Prostate gland (tissue), 2 donors: ENCODE measurements at places on chromosomes 2 and 18. TPM values are rescaled to one million over a fixed set of nuclear protein-coding genes. Genes with fewer than 3 reads are reported as not detected.

Gene ALK
- total RNA-seq, result 0.14 TPM

Gene RAMP1
- 300 TPM for total RNA-seq

Gene LHCGR
- 1.6 TPM for total RNA-seq

Gene FEV
- total RNA-seq, result 1.8 TPM

Gene FOXI3
- 0.40 TPM for total RNA-seq

- H3K4me3 ChIP-seq, result no peak overlapping the region
- DNase-seq, result no peak
- H3K27me3 ChIP-seq, result no peaks in the 10 kb centered on the region
- no peaks in the 10 kb centered on the region for H3K4me1 ChIP-seq
- H3K27ac ChIP-seq, result no peak overlapping the region
These were observed 147.9 kb downstream of the MGAT5 start for GRCh38 chr2:134401789-134402188.

GRCh38 chr2:195364015-195364965 is 292.7 kb upstream of the SLC39A10 start:
- H3K36me3 ChIP-seq, result no peaks in the 10 kb centered on the region
- H3K4me3 ChIP-seq, result no peak overlapping the region
- H3K27ac ChIP-seq, result peak overlapping the region; percentile 28
- no peak for DNase-seq

- H3K27ac ChIP-seq, result no peak overlapping the region
- no peak for DNase-seq
- no peak overlapping the region for H3K4me3 ChIP-seq
- H3K27me3 ChIP-seq, result no peaks in the 10 kb centered on the region
- no peaks in the 10 kb centered on the region for H3K4me1 ChIP-seq
- no peaks in the 10 kb centered on the region for H3K36me3 ChIP-seq
These were observed 18.4 kb upstream of the PIK3C3 start for GRCh38 chr18:41936471-41937134.

- H3K27me3 ChIP-seq, result no peaks in the 10 kb centered on the region
- no peak for DNase-seq
- no peaks in the 10 kb centered on the region for H3K4me1 ChIP-seq
- no peaks in the 10 kb centered on the region for H3K36me3 ChIP-seq
These were observed 28.0 kb upstream of the EFEMP1 start for GRCh38 chr2:55951533-55951932.

DNA sequence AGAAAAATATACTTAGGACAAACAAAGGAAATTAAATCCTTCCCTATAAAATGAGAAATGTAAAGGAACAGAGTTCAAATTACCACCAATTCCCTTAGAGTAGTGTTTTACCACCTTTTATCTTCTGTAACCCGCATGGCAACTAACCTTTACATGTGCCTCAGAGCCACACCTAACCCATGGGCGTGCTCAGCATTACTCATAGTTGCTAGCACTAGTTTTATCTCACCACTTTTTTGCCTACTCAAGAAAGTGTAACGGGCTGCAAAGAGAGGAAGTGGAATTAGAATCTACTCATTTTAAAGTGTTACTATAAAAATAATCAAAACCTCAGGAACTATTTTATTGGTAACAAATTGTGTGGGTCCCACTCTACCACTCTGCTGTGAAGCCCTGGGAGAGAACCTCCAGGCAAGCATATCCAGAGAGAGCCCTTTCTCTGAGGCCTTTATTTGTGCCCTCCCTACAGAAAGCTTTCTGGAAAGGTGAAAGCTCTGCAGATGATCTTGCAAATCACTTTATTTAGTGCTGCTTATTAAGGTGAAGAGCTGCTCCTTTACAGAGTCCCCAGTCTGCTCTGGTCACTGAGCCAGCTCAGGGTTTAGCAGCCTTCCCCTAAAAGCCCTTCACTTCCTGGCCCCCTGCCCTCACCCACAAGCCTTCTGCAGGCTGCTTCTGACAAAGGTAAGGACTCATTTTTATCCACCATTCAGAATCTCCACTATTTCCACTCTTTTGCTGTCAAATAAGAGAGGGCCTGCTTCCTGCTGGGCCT is 98.8 kb downstream of the TRABD2A start:
- H3K4me1 ChIP-seq, result no peaks in the 10 kb centered on the region
- no peaks in the 10 kb centered on the region for H3K36me3 ChIP-seq
- no peak overlapping the region for H3K4me3 ChIP-seq

GRCh38 chr18:63058521-63058920 is 261.0 kb downstream of the BCL2 start:
- H3K27me3 ChIP-seq, result no peaks in the 10 kb centered on the region
- H3K4me1 ChIP-seq, result no peaks in the 10 kb centered on the region
- no peak overlapping the region for H3K4me3 ChIP-seq

DNA sequence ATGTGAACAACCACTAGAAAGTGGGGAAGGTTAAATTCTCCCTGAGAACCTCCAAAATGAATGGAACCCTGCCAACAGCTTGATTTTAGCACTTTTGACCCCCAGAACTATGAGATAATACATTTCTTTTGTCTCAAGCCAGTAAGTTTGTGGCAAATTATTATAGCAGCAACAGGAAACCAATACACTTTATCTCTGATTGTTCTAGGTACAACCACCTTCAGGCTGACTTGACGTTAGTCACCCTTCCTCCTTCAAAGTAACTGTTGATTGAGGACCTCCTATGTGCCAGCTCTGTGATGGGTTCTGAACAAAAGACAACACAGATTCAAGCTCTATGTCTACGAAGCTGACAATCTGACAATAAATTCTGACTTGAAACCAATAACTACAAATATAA is 318.9 kb downstream of the NCKAP5 start:
- no peaks in the 10 kb centered on the region for H3K27me3 ChIP-seq
- no peak overlapping the region for H3K27ac ChIP-seq
- H3K36me3 ChIP-seq, result no peaks in the 10 kb centered on the region
- H3K4me3 ChIP-seq, result no peak overlapping the region
- no peaks in the 10 kb centered on the region for H3K4me1 ChIP-seq

DNA sequence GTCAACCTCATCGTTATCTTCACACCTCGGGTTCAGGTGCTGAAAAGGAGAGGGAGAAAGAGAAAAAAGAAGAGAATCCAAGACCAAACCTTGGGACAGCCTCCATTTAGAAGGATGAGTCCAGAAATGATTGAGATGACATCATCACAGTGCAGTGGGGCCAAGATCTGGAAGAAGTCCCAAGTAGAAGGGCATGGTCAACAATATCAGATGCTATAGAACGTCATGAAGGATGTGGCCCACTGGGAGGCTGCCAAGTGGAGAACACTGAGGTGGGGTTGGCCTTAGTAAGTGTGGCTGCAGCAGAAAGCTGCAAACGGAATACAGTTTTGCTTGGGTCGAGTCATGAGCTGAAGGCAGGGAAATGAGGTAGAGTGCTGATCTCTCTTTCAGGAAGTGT is 91.1 kb upstream of the FZD7 start:
- no peak for DNase-seq
- H3K4me3 ChIP-seq, result no peak overlapping the region
- no peaks in the 10 kb centered on the region for H3K27me3 ChIP-seq
- no peaks in the 10 kb centered on the region for H3K4me1 ChIP-seq

DNA sequence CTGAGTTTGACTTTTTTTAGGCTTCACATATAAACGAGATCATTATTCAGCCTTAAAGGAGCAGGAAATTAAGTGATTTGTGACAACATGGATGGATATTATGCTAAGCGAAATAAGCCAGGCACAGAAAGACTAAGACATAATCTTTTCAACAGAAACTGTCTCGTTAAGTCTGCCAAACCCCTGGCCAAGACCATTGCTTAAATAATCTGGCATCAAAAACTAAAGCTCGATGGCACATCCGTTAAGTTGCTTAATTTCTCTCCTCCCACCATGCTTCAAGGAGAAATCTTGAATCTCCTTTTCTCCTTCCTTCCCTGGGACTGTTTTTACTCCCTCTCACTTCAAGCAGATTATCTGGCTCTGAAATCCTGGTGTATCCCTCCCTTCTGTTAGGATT is 140.3 kb downstream of the GALNT14 start:
- no peak for DNase-seq
- no peaks in the 10 kb centered on the region for H3K36me3 ChIP-seq
- no peaks in the 10 kb centered on the region for H3K27me3 ChIP-seq
- no peak overlapping the region for H3K27ac ChIP-seq

- no peaks in the 10 kb centered on the region for H3K36me3 ChIP-seq
- H3K27me3 ChIP-seq, result no peaks in the 10 kb centered on the region
These were observed 82.4 kb downstream of the DTNB start for GRCh38 chr2:25590921-25591505.

- H3K27me3 ChIP-seq, result no peaks in the 10 kb centered on the region
- no peaks in the 10 kb centered on the region for H3K4me1 ChIP-seq
- H3K36me3 ChIP-seq, result no peaks in the 10 kb centered on the region
- DNase-seq, result no peak
- no peak overlapping the region for H3K27ac ChIP-seq
These were observed 40.7 kb downstream of the ATIC start for GRCh38 chr2:215352602-215353001.

GRCh38 chr2:63740020-63740419 is 101.7 kb upstream of the UGP2 start:
- H3K36me3 ChIP-seq, result no peaks in the 10 kb centered on the region
- no peak for DNase-seq
- H3K4me3 ChIP-seq, result no peak overlapping the region
- H3K27me3 ChIP-seq, result no peaks in the 10 kb centered on the region

DNA sequence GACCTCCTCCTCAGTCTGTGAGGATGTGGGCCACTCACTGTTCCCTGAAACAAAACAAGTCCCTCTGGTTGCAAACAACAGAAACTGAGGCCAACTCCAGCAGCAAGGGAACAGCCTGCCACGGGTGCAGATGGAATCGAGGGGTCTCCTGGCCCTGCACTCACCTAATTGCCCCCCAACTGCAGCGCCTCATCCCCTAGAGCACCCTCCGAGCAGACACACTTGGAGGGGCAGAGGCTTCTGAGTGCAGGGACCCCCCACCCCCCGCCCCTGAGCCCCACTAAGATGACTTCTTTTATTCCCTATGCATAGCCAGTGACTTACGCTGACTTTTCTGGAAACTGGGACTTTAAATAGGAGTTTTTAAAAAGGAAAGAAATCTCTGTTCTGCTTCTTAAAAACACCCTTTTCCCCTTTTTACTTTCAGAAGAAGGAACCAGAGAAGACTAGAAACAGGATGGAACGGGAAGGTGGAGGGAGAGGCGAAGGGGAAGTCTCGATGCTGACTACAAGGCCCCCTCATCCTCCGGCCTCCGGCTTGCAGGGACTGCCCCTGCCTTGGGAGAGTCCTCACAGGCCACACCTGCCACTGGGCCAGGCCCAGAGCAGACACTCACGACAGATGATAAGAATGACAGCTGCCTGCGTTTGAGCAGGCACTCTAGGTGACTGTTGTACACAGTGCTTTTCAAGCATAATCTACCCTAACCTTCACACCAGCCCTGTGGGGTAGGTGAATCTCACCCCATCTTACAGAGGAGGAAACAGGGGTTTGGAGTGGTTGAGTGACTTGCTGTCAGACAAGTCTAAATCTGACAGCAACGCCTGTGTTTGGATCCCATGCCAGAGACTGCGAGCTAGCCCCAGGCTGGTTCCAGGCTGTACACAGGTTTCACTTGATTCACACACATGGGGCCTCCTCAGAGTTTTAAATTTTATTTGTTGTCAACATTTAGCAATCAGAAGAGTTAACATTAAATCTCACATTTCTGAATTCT is 28.2 kb upstream of the BIN1 start:
- no peaks in the 10 kb centered on the region for H3K27me3 ChIP-seq
- H3K27ac ChIP-seq, result no peak overlapping the region

DNA sequence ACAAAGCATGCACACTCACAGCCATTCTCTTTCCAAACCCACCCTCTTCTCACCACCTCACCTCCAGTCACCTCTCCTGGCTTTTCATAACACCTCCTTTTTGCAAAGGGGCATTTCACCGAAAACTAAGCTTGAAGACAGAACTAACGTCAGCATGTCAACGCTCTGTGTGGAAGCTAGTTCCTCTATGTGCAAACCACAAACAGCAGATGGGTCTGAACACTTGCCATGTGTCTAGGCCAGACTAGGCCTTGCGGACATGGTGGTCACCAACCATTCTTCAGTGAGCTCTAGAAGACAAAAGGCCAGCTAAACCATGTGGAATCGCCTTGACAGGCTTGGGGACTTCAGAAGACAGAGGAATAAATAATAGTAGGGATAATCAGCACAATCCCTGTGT is 148.5 kb downstream of the TXNL1 start:
- no peaks in the 10 kb centered on the region for H3K36me3 ChIP-seq
- no peak overlapping the region for H3K27ac ChIP-seq
- H3K27me3 ChIP-seq, result no peaks in the 10 kb centered on the region
- H3K4me1 ChIP-seq, result no peaks in the 10 kb centered on the region
- no peak for DNase-seq
- no peak overlapping the region for H3K4me3 ChIP-seq

DNA sequence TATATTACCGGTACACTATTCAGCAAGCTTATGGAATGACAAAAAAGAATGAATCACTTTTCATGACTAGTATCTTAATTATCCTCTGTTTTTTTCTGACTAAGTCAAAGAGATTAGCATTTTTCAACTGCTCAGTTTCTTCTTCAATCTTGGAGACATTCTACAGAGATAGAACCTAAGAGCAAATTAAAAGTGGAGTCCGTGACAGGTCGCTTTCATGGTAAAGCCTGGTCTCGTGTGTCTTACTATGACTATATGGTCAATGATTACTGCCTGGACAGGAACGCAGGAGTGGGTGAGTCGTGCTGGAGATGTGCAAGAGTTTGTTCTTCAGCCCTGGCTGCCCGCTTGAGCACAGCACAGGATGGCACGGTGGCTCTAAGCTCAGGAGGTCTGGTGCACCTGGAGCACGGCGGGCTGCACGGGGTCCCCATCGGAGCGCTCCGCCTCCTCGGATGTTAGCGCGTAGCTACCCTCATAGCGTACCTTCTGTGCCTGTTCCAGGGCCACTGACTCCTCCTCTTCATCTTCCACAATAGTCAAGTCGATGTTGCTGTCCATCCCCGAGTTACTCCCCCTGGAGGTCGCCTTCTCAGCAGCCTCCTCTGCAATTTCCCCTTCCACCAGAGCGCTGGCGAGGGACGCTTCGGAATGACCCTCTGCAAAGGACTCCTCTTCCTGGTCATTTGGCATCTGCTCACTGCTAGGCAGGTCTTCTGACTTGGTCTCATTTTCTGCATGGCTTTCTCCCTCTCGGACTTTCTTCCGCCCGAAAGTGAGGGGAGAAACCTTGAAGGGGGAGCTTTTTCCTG is 11.1 kb downstream of the CAVIN2 start:
- no peak overlapping the region for H3K27ac ChIP-seq
- H3K4me3 ChIP-seq, result no peak overlapping the region
- no peak for DNase-seq
- H3K36me3 ChIP-seq, result no peaks in the 10 kb centered on the region
- H3K27me3 ChIP-seq, result no peaks in the 10 kb centered on the region

DNA sequence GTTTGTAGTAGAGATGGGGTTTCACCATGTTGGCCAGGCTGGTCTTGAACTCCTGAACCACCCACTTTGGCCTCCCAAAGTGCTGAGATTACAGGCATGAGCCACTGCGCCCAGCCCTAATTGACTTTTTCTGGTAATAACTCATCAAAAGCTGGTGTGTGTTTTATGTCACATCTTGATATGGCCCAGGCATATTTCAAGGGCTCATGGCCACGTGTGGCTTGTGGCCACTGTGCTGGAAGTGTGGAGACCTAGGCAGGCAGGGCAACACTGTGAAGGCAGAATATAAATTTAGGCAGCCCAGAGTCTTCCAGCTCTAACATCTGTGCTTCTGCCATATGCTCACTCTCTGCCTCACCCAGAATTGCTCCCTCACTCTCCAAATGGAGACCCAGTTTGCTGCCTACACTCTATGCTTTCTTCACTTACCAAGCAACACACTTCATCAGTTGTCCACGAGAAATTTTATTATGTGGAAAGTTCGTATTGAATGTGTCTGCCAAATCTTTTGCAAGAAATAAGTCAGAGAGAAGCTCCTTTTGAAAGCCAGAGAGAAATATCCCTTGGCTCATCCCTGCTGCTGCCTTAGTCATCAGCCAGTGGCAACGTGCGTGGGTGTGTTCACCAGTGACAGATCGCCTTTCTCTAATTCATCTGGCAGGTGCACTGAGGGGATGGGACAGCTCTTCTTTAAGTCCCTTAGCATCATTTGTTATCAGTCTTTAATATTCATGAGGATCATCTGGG is 129.4 kb upstream of the CXCR4 start:
- H3K27me3 ChIP-seq, result no peaks in the 10 kb centered on the region
- H3K36me3 ChIP-seq, result no peaks in the 10 kb centered on the region
- DNase-seq, result no peak
- no peak overlapping the region for H3K4me3 ChIP-seq
